ENCODE measurements at places on chromosomes 16 and 17.

DNA sequence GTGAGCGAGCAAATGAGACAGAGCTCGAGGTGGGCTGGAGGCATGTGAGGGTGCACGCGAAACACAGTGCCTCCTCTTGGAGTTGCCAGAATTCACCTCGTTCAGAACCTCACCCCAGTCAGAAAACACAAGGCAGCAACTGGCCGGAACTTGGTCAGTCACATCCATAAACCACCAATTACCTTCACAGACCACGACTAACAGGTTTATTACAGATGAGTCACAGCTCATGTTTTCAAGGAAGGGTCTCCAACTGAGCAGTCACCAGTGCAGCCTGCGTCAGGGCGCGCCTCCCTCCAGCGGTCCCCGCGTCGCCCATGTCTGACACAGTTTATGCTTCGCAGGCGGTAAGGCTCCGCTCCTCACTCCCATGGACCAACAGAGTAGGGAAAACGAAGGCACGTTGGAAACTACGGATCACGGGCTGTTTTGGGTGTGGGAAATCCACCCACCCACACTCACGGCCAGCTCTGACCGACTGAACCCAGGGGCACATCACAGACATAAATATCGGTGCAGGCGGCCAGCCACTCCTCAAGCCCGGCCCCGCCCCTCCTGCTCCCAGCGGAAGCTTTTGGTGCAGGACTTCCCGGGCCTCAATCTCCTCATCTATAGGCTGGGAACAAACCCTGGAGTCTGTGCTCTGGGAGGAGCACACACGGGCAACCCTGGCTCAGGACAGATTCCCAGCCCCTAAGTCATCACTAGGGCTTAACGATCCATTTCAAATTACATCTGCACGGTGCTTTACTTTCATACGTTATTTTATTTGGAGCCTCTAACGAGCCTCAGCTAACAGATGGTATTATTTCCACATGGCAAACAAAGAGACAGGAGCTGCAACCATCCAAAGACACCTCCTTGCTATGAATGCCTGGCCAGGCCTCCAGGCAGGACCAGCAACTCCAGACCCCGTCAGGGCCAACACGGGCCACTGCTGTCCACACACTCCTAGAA, 126.3 kb downstream of the ZNF778 start:
- DNase-seq: peak; percentile 40

- DNase-seq: no peak
These were observed 942 bp downstream of the LDAF1 start for GRCh38 chr16:21159281-21159951.

- DNase-seq: no peak
These were observed 4.5 kb downstream of the MINK1 start for GRCh38 chr17:4837471-4838308.

GRCh38 chr16:58339452-58339981, 44.7 kb upstream of the PRSS54 start:
- peak; percentile 40 for DNase-seq

- no peak for DNase-seq
These were observed 140.7 kb downstream of the SDK2 start for GRCh38 chr17:73503560-73503959.

- peak; percentile 48 for DNase-seq
These were observed at the start of gene ZNF768 for GRCh38 chr16:30526137-30526822. Gene ZNF768 (minus strand): TSS chr16:30526566. CDS start chr16:30526413, 153 bp downstream.

DNA sequence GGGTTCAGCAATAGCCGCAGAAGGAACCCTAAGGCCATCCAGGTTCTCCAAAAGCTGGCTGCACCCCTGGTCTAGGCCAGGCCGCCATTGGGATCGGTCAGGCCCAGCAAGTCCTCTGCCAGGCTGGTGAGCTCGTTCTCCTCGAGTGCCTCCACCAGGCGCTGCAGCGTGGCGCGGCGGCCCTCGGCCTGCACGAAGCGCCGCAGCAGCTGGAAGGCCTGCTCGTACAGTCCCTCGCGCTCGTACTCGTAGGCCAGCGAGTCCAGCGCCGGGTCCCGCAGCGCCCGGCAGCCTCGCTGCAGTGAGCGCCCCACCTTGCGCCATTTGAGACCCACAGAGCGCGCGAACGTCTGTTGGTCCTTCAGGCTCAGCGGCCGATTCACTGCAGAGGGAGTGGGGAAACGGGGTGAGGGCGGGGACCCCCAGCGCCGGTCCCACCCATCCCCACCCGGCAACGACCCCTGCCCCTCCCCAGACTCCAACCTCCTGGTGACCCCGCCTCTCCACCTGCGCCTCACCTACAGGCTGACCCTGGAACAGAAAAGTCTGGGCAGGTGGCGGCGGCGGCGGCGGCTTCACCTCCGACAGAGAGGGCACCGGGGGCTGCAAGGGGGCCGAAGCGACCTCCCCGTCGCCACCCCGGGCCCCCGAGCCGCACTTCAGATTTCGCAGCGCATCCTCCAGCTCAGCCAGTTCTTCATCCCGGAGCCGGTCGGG, 3.9 kb upstream of the B3GNT9 start:
- no peak for DNase-seq

DNA sequence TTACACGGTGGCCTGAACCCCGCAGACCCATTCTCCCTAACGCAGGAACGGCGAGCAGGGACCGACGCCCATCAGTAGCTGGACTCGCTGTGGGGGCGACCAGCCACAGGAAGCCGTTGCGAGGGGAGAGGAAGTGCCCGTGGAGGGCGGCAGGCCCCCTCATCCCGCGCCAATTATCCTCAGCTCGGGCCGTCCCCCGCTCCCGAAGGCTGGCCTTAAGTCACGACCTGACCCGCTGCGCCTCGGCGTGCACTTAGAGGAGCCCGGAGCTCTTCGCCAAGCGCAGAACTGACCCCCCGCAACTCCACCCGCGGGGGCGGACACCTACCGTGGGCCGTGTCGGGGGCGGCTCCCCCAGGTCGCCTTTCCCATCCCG, 401 bp downstream of the ARL16 start:
- DNase-seq: no peak

DNA sequence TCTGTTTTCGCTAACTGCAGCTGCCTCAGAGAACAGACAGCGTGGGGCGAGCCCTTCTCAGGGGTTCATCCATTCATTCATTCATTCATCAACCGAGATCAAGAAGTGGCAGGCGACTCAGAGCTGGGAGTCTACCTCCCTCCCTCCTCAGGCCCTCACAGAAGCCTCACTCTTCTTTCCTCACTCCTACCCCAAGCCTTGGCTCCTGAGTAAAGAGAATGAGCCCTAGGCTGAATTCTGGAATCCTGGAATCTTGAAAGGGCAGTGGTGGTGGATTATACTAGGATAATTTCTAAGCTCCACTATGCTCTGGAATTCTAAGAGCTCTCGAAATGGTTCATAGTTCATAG, 2.3 kb upstream of the DLX3 start:
- DNase-seq: no peak

DNA sequence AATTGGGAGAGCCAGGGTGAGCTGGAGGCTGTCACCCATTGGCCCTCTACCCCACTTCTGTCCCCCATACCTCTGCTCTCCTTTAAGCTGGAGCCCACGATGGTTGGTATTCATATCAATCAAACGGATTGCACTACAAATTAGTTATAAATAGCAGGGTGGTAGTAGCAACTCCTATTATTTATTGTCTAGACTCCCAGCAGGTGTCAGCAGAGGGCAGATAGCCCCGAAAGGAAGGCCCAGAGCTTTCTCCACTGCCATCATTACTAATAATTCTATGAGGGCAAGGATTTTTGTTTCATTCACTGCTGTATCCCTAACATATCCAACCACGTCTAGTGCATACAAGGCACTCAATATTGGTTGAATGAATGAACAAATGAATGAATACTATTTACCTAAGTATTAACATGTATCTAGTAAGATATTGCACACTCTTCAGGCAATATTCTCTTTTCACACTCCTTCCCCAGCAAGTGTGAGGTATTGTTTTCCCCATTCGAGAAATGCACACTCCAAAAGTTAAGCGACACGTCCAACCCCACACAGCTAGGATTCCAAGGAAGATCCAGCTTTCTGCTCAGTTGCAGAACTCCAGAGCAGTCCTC, 6.3 kb downstream of the C17orf50 start:
- DNase-seq: no peak

DNA sequence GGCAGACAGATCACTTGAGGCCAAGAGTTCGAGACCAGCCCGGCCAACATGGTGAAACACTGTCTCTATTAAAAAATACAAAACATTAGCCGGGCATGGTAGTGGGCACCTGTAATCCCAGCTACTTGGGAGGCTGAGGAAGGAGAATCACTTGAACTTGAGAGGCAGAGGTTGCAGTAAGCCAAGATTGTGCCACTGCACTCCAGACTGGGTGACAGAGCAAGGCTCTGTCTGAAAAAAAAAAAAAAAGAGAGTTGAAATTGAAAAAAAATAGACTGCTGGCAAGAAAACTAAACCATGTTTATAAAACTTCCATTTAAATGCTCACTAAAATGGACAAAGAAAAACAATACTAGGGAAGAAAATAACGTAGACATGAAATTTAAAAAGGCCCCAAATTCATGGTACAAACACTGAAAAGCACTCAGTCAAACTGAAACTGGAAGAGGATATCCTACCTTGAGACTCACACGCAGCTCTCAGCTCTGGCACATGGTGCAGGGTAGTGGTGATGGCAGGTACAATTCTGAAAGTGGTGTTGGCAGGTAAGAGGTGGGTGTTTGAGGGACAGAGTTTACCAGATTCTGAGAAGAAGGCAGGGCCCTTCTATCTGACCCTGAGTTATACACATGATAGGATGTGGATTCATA, 19.3 kb downstream of the CNTROB start:
- DNase-seq: no peak

DNA sequence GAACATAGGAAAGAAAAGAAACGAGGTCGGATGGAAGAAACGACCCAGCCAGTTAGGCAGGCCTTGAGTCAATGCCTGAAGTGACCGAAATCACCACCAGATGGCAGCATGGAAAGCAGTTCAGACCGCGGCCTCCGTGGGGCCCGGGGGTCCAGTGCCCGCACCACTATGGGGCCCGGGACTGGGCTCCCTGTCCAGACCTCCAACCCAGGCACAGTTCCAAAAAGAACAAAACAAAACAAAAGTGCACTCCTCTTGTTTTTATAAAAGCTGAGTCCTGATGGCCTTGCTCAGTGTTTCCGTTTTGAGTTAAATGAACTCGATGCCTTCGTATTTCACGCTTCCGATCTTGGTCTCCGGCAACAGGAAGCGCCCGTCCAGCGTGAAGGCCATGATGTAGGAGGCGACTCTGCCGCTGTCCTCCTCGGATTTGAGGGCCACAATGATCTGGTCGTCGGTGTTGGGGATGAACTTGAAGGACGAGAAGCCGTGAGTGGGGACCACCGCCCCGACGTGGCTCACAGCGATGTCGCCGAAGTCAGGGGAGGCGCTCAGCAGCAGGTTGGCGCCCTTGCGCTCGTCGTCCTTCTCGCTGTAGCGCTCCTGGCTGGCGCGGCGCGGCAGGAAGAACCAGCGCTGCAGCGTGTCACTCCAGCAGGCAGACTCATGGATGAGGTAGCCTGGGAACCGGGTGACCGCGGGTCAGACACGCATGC, 13.7 kb upstream of the LGALS3BP start:
- no peak for DNase-seq

DNA sequence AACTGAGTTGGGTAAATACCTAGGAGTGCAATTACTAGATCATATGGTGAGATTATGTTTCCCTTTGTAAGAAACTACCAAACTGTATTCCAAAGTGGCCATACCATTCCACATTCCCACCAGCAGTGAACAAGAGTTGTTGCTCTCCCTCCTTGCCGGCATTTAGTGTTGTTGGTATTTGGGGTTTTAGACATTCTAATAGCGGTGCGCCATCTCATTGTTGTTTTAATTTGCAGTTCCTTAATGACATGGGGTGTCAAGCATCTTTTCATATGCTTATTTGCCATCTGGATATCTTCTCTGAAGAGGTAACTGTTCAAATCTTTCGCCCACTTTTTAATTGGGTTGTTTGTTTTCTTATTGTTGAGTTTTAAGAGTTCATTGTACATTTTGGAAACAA, 164.2 kb upstream of the LHX1 start:
- DNase-seq: no peak

DNA sequence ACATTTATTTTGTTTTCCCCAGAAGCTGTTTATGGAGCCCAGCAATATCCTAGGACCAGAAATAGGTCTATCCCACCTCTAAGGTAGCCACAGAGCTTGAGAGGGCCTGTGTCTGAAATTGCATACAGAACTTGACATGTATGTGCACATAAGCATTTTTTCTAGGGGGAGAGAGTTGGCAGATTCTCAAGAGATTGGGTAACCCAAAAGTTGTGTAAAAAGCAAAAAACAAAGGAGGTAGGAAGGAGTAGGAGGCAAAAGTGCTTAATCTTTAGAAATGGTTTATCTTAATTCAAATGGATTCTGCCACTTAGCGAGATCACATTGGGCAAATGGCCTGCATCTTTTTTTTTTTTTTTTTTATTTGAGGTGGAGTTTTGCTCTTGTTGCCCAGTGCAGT, 3.5 kb downstream of the PLK1 start:
- DNase-seq: no peak

DNA sequence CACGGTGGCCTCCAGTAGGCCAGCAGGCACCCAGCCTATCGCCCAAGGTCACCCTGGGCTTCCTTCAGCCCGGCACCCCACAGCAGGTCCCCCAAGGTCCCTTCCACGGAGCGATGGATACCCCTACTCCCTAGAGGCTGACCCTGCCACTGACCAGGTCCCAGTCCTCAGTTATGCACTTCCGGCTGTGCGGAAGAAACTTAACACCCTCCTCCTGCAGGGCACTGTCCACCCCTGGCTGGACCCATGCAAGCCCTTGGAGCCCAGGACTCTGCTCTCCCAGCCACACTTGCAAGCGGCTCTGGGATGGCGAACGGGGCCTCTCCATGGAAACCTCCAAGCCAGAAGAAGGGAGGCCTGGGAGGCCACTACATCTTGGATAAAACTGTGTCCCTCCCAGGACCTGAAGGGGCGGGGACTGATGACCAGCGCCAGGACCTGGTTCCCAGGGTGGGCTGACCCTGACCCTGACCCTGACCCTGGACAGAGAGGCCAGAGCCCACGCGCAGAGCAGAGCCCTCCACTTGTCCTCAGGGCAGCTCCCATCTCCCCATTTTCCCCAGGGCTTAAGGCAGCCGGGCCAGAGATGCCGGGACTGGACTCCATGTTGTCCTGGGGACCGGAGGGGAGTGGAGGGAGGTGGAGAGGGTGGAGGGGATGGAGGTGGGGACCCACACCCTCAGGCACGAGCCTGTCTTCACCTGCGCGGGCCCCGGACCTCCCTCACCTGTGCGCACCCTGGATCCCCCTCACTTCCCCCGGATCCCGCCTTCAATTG, 734 bp downstream of the CEP131 start:
- no peak for DNase-seq

DNA sequence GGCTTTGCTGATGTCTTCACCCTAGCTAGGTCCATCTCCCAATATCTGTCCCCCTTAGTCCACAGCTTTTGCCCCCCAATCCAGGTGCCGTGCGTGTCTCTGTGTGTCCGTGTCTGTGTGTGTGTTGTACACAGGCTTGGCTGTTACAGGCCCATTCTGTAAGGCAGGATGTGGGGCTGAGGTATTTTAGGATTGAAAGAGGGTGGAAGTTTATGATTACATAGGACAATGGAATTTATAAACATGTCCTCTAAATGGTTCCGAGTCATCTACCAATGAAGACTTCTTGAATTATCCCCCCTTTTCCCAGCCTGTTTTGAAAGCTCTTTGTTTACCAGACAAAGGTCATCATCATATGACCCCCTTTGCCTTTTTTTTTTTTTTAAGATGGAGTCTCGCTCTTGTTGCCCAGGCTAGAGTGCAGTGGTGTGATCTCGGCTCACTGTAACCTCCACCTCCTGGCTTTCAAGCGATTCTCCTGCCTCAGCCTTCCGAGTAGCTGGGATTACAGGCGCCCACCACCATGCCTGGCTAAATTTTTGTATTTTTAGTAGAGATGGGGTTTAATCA, 21.9 kb downstream of the ACE start:
- no peak for DNase-seq
